ENCODE measurements at places on chromosomes 5 and 9. TPM values are rescaled to one million over a fixed set of nuclear protein-coding genes. Genes with fewer than 3 reads are reported as not detected.

DNA sequence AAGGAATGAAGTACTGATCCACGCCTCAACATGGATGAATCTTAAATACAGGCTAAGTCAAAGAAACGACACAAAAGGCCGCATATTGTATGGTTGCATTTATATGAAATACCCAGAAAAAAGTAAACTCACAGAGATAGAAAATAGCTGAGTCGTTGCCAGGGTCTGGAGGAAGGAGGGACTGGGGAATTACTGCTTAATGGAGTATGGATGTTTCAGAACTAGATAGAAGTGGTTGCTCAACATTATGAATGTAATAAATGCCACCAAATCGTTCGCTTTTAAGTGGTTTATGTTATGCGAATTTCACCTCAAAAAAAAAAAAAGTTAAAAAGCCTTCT lies 784 bp upstream of the MSANTD3 start:
- no peak for DNase-seq

GRCh38 chr9:128374221-128374675 lies 3.1 kb downstream of the URM1 start:
- DNase-seq: no peak

GRCh38 chr5:68424799-68425537 lies 209.4 kb downstream of the PIK3R1 start:
- peak; percentile 55 for DNase-seq

The NUTM2G gene
- polyA plus RNA-seq: 0.88 TPM

GRCh38 chr9:126205845-126206498 lies 120.7 kb upstream of the MVB12B start:
- no peak for DNase-seq

The ENDOG gene
- polyA plus RNA-seq: 14.4 TPM

DNA sequence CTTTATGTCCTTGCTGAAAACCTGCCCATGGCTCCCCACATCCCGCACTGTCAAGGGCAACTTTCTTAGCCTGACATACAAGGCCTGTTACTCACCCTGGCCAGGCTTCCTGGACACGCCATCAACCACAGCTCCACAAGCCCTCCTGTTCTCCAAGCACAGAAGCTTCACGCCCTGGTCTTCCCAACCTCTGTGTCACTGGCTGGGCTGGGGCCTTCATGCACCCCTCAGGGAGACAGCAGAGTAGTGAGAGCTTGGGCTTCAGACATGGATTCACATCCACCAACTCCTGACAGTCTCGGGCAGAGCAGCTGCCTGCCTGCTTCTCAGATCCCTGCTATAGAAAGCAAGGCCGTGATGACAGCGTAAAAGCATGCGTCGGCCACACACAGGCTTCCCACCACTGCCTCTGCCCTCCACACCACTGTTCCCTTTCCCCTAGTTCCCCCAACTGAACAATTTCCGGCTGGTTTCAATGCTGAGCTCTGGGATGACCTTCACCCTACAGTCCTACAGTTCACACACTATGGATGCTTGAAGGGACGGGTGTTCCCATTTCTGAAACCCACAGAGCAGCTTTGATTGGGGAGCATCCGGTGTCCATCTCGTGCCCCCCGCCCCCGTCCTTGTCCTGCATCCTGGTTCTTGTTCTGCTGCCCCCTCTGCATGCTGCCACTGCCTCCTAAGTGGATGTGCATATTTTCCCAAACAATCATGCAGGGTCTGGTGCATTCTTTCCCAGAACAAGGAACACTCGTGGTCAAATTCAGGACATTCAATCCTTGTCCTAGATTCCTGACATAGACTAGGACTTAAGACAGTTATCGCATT lies 33.4 kb upstream of the ADAMTS2 start:
- DNase-seq: no peak

GRCh38 chr9:2161661-2162060 lies 146.5 kb downstream of the SMARCA2 start:
- no peak for DNase-seq

The STK10 gene
- 10.6 TPM for polyA plus RNA-seq

The IL3 gene
- not detected for polyA plus RNA-seq

The DMRT3 gene
- polyA plus RNA-seq: not detected

The SPTLC1 gene
- 82.1 TPM for polyA plus RNA-seq

The IFT74 gene
- 20.8 TPM for polyA plus RNA-seq

The RASGRF2 gene
- polyA plus RNA-seq: 3.1 TPM

The IFNB1 gene
- not detected for polyA plus RNA-seq

The CCDC192 gene
- polyA plus RNA-seq: 0.39 TPM

DNA sequence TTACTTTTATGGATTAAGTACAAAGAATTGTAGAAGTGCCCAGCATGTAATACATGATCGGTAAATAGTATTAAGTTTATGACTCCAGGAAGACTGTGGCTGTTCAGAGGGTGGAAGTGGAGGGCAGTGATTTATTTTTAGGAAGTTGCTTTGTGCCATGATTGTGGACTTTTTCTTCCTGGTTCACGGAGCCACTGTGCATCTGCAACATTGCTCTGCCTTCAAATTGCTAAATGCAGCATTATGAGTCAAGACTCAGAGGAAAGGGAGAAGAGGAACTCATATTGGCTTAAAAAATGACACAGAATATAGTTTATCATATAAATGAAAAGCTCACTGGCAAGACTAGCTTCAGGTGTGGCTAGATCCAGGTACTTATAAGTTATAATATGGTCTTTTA lies 301.5 kb downstream of the KCTD16 start:
- no peak for DNase-seq

All from large intestine (tissue), 12 donors.